ENCODE measurements at places on chromosomes 4 and X.

- no peak for DNase-seq
Measured at GRCh38 chr4:1797298-1797860, 4.3 kb downstream of the FGFR3 start.

DNA sequence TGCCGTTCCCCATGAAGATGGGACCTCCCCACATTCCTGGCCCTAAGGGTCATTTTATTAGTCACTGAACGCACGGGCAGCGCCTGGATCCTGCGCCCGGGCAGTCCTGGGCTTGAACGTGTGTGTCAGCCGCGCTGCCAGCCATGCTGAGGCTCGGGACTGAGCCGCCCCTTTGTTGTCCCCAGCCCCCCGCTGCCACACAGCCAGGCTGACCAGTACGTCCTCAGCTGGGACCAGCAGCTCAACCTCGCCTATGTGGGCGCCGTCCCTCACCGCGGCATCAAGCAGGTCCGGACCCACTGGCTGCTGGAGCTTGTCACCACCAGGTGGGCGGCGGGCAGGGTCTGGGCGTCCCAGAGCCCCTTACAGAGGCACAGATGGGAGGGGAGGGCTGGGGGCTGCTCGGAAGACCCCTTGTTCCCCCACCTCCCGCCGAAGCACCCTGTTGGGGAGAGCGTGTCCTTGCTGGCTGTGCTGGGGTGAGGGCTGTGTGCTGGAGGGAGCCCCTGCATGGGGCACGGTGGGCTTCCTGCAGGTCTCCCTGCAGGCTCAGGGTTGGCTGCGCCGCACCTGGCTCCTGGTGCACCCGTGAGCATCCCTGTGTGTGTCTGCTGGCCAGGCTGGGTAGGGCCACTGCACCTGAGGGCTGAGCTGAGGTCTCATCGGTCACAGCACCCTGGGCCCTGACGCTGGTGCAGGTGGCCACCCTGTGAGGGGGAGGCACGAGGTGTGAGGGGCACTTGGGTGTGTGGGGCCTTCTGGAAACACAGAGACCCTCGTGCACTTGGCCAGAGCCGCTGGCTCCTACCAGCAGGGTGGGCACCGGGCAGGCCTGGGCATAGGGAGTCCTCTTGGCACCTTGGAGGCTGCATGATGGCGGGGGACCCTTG is 1.0 kb downstream of the IDUA start:
- no peak for DNase-seq

- no peak for DNase-seq
Measured at GRCh38 chr4:102687982-102688433, 72.8 kb downstream of the MANBA start.

DNA sequence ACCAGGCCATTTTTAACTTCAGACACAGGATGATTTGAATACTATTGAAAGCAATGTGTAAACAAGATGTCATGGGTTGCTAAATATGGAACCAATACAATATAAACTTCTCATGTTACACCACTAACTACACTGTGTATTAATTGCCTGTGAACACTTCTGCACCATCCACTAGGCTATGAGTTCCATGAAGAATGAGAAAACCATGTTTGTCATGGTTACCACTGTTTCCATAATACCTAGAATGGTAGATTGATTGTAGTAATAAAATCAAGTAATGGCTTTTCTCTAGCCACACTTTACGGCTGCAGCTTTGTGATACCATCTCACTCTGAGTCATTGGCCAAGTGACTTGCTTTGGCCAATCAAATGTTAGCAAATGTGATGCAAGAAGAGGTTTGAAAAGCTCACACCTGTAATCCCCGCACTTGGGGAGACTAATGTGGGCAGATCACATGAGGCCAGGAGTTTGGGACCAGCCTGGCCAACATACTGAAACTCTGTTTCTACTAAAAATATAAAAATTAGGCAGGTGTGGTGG is 19.9 kb upstream of the CYBB start:
- DNase-seq: no peak

GRCh38 chr4:41455206-41455605 is 82.8 kb upstream of the LIMCH1 start:
- no peak for DNase-seq

DNA sequence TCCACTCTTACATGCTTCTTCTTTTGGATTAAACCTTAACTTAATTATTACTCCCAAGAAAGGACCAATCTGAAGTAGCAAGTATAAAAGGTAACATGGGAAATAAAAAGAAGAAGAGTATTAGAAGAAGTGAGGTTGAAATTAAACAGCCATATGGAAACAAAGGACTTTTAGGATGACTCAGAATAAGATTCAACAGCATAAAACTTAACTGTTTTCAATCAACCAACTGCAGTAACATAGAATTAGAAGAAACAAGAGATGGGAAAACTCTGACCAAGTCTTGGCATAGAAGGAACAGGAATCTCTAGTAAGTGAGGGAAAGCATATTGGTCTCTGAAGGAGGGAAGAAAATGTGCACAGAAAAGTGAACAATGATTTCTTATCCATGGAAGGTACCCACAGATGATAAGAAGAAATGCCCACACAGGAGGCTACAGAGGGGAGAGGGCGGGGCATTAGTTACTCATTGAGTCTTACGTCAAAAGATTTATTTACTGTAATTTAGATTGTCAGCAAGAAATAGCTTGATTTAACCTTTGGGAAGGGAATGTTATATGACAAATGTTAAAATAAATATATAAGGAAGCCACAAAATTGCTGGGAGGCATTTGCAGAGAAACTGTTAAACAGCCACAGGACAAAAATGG is 177.3 kb downstream of the BANK1 start:
- DNase-seq: no peak

- DNase-seq: no peak
Measured at GRCh38 chrX:17278961-17279360, 96.0 kb upstream of the NHS start.

- no peak for DNase-seq
Measured at GRCh38 chrX:66751136-66751782, 112.4 kb upstream of the EDA2R start.

DNA sequence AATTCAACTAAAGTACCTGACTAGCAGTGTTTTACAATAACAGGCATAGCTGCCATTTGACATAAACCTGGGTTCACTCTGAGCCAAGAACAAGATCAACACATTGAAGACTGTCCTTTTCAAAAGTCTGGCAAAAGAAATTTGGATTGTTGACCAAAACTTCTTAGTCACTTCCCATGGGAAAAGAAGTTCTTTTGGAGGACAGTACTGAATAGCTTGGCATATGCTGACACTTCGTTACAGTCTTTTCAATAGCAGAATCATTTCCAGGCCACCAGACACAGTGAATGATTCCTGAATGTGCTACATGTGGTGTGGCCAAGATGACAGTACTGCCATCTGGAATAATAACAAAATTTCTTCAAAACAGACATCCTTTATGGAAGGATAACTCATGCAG is 560.3 kb downstream of the GRID2 start:
- no peak for DNase-seq

DNA sequence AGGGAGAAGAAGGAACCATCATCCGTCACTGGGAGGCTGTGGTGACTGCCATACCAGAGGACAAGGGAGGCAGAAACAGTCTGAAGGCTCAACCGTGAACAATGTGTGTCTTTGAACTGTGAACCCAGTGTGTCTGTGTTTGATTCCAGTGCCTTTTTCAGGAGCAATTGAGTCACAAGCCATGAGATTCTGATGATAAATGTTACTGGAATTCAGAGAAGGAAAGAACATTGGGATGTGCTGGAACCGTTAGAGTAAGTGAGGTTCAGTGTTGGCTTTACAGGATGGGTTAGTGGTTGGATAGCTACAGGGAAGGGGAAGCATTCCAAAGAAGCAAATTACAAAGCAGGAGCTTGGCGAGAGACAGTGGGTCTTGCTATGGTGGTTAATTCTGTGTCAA is 464.4 kb downstream of the TRIML1 start:
- DNase-seq: no peak

- DNase-seq: no peak
Measured at GRCh38 chr4:64713256-64713840, 304.1 kb upstream of the TECRL start.

GRCh38 chr4:88097301-88097700 is 61.1 kb downstream of the ABCG2 start:
- DNase-seq: no peak

DNA sequence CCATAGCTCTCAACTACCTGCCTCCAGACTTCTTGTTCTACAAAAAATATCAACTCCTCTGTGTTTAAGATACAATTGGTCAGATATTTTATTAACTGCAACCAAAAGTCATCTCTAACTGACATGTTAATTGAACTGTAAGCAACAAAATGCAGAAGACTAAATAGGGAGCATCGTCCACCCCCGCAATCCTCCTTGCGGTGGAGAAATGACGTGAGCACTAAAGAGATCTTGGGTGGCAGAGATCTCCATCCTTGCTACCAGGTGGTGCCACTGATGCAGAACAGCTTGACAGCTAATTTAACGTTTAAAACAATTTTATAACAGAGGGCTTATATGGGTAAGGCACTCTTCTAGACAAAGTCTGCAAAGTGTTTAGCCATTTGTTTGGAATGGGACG is 164.4 kb upstream of the FTHL17 start:
- DNase-seq: no peak

- DNase-seq: no peak
Measured at GRCh38 chr4:168124008-168124641, 31.8 kb downstream of the ANXA10 start.

GRCh38 chr4:168618577-168619265 is 121.9 kb downstream of the PALLD start:
- no peak for DNase-seq

- no peak for DNase-seq
Measured at GRCh38 chrX:13101441-13102139, 57.2 kb upstream of the FAM9C start.

- DNase-seq: no peak
Measured at GRCh38 chr4:4974727-4975126, 44.5 kb downstream of the CYTL1 start.

DNA sequence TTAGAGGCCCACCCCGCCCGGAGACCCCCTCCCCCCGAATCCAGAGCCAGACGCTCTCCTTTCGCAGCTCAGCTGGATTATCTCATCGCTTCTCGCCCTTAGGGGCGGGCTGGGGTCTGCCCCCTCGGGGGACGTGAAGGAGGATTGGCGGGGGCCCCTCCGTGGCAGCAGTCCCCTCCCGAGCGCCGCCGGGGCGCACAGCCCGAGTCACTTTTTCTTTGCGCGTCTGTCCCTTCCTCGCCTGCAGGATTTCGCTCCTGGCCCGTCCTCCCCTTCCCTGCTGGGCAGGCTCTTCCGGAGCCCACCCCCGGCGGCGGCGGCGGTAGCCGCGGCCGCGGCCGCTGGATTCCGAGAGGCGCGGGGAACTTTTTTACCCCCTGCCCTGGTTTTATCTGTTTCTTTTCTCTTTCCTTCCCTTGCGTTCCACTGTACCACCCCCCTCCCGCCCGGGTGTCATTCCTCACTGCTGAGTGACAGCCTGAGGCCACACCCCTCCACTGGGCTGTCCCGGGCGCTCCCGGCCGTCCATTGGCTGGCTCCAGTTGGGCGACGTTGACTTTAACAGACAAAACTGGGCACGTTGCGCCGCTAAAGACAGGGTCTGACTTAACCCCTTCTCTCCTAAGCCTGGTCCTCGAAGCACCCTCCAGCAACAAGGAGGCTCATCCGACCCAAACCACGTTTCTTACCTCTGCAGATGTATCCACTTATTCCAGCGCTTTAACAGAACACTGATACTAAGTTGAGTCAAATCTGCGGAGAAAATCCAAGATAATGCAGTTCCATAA is 492 bp upstream of the NKX3-2 start:
- DNase-seq: no peak

GRCh38 chrX:48936429-48937053 is 17.7 kb upstream of the PIM2 start:
- no peak for DNase-seq

- DNase-seq: no peak
Measured at GRCh38 chr4:119647558-119647957, 19.0 kb upstream of the PDE5A start.

GRCh38 chr4:100056701-100057100 is 106.6 kb upstream of the H2AZ1 start:
- DNase-seq: no peak

GRCh38 chr4:76545226-76545884 is 110.3 kb downstream of the SHROOM3 start:
- no peak for DNase-seq
